ENCODE measurements at places on chromosomes 4 and X. TPM values are rescaled to one million over a fixed set of nuclear protein-coding genes. Genes with fewer than 3 reads are reported as not detected.

DNA sequence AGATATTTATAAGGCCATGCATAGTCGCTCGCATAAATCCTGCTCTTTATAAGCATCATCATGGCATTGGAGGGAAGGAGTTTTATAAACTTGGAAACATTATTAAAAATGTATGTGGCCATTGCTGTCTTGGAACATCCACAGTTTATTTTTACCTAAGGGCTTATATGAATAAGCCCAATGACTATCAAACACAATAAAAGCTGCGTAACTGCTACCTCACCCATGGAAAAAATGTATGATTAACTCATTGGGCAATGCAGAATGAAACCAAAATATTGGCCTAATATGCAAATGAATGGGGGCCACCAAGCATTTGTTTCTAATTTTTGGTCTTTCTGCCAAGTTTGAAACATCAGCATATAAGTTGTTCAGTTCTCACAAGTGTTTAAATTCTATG, 19.1 kb downstream of the GEMIN8 start:
- no peak overlapping the region for H3K27ac ChIP-seq
- no peaks in the 10 kb centered on the region for H3K4me1 ChIP-seq
- no peak for DNase-seq
- H3K27me3 ChIP-seq = no peaks in the 10 kb centered on the region
- H3K4me3 ChIP-seq = no peak overlapping the region

DNA sequence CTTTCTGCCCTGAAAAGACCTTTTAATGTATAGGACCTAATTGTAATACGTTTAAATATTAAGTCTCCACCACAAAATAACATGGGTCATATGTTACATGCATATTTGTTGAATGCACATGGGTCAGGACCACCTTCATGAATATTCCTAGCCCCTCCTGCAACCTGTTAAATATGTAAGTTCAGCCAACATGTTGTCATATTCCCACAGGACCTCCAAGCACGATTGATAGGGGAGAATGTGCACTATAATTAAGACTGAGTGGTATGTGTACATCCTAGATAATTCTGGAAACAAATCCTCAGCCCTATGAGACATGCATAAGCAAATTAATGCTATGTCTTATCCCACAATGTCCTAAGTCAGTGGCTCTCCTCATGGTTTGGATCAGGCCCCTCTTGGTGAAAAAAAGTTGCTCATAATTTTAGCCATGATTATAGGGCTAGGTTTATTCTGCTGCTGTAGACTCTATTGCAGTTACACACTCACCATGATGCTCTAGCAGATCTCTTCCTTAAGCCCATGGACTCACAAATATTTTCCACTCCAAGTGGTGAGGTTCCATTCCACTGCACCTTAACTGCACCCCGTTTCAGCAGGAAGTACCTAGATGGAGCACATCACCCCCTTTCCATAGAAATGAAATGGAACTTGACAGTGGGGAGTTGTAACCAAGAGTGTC, 10.2 kb downstream of the TIGD2 start:
- no peak for DNase-seq
- no peak overlapping the region for H3K4me3 ChIP-seq
- H3K27me3 ChIP-seq = no peaks in the 10 kb centered on the region
- no peaks in the 10 kb centered on the region for H3K36me3 ChIP-seq

- no peaks in the 10 kb centered on the region for H3K27me3 ChIP-seq
- no peaks in the 10 kb centered on the region for H3K4me1 ChIP-seq
- H3K27ac ChIP-seq = no peak overlapping the region
- no peaks in the 10 kb centered on the region for H3K36me3 ChIP-seq
- no peak for DNase-seq
Measured at GRCh38 chr4:176875446-176875930, 82.8 kb upstream of the VEGFC start.

- no peak overlapping the region for H3K4me3 ChIP-seq
- DNase-seq = no peak
- no peaks in the 10 kb centered on the region for H3K27me3 ChIP-seq
- no peak overlapping the region for H3K27ac ChIP-seq
- no peaks in the 10 kb centered on the region for H3K36me3 ChIP-seq
Measured at GRCh38 chrX:129979207-129979920, 3.1 kb upstream of the BCORL1 start.

DNA sequence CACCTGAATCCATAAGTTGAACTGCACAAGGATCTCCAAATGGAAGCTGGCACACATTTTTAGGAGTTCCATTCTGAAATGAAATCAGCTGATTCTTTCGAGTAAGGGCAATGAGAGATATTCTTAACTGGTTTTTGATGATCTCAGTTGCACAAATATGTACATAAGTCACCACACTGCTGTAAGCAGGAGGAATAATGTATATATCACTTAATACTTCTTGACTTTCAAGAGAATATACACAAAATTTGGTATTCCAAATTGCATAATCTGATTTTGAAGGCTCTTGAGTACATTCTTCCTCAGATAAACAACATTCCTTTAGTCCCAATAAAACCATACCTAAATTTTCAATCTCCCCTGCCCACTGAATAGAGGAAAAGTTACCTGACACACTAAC, 8.2 kb downstream of the FANCB start:
- H3K27ac ChIP-seq = no peak overlapping the region
- DNase-seq = no peak
- no peaks in the 10 kb centered on the region for H3K27me3 ChIP-seq
- no peak overlapping the region for H3K4me3 ChIP-seq

The IRS4 gene
- total RNA-seq = not detected

GRCh38 chr4:126661194-126661593, 971.6 kb upstream of the INTU start:
- H3K4me3 ChIP-seq = no peak overlapping the region
- no peak for DNase-seq
- no peaks in the 10 kb centered on the region for H3K36me3 ChIP-seq
- H3K27ac ChIP-seq = no peak overlapping the region
- no peaks in the 10 kb centered on the region for H3K4me1 ChIP-seq

GRCh38 chr4:35538807-35539206, 705.5 kb downstream of the ARAP2 start:
- DNase-seq = no peak
- no peaks in the 10 kb centered on the region for H3K4me1 ChIP-seq
- no peaks in the 10 kb centered on the region for H3K27me3 ChIP-seq
- H3K27ac ChIP-seq = no peak overlapping the region
- no peak overlapping the region for H3K4me3 ChIP-seq

DNA sequence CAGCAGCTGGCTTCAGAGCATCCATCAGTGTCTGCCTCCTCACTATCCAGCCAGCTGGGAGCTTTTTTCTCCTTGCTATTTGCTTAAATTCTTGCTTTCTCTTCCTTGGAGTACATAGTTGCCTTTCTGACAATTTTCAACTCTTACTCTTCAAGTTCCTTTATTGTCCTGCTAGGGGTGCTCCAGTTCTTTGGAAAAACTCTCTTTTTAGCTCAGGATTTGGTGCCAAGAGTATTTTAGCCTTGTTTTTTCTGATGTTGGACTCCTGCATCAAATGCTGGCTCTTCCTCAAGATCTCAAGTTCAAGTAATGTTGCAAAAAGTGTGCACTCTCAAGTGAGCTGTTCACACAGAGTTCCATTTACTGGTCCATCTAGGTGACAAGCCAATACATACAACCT, 126.4 kb downstream of the KDR start:
- H3K36me3 ChIP-seq = no peaks in the 10 kb centered on the region
- no peak overlapping the region for H3K27ac ChIP-seq
- H3K27me3 ChIP-seq = no peaks in the 10 kb centered on the region
- no peak overlapping the region for H3K4me3 ChIP-seq

GRCh38 chr4:127782275-127783025, at the start of gene HSPA4L:
Gene HSPA4L (plus strand): TSS chr4:127782322. CDS start chr4:127782551, 229 bp downstream.
- no peaks in the 10 kb centered on the region for H3K27me3 ChIP-seq
- peak within 1 kb of the TSS; percentile 96 for H3K4me3 ChIP-seq
- peak within 1 kb of the TSS; percentile 90 for H3K27ac ChIP-seq
- H3K4me1 ChIP-seq = peaks cover 11% of the 10 kb centered on the region
- H3K36me3 ChIP-seq = no peaks in the 10 kb centered on the region

- no peaks in the 10 kb centered on the region for H3K4me1 ChIP-seq
- no peak overlapping the region for H3K27ac ChIP-seq
- H3K27me3 ChIP-seq = no peaks in the 10 kb centered on the region
- H3K4me3 ChIP-seq = no peak overlapping the region
- no peaks in the 10 kb centered on the region for H3K36me3 ChIP-seq
- DNase-seq = no peak
Measured at GRCh38 chrX:56792270-56793111, 63.4 kb downstream of the NBDY start.

The CPEB2 gene
- 8.3 TPM for total RNA-seq

The EDA gene
- total RNA-seq = not detected

Data from GM12878 (cell line).